CD4-positive, alpha-beta T cell treated with Interferon alpha-2 for 1 hour (primary cell): ENCODE measurements at places on chromosomes 16 and 17.
A peak's percentile ranks its signal among the peaks of the same experiment; 100 is the strongest.

DNA sequence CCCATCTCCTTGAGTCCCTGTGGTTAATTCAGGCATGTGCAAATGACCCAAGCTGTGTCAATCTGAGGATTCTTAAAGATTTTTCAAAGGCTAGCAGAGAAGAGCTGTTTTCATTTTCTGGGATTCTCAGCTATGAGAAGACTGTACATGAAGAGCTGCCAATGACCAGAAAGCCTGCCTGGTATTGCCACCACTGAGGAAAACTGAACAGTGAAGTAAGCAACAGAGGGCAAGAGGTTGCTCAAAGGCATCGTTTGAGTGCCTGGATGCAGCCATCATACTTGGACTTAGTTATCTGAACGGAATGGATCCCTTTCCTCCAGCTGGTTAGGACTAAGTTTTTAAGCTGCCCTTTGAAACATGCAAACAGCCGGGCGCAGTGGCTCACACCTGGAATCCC, 38.4 kb downstream of the FAM20A start:
- no peak for DNase-seq

- peak; percentile 68 for DNase-seq
Measured at GRCh38 chr17:28950017-28950751, 1.1 kb downstream of the PHF12 start.

- DNase-seq = peak; percentile 76
Measured at GRCh38 chr16:56203052-56203451, 11.8 kb downstream of the GNAO1 start.

GRCh38 chr17:4535667-4536258, 19.4 kb downstream of the MYBBP1A start:
- no peak for DNase-seq

- no peak for DNase-seq
Measured at GRCh38 chr17:55466671-55467070, 44.6 kb downstream of the SMIM36 start.

DNA sequence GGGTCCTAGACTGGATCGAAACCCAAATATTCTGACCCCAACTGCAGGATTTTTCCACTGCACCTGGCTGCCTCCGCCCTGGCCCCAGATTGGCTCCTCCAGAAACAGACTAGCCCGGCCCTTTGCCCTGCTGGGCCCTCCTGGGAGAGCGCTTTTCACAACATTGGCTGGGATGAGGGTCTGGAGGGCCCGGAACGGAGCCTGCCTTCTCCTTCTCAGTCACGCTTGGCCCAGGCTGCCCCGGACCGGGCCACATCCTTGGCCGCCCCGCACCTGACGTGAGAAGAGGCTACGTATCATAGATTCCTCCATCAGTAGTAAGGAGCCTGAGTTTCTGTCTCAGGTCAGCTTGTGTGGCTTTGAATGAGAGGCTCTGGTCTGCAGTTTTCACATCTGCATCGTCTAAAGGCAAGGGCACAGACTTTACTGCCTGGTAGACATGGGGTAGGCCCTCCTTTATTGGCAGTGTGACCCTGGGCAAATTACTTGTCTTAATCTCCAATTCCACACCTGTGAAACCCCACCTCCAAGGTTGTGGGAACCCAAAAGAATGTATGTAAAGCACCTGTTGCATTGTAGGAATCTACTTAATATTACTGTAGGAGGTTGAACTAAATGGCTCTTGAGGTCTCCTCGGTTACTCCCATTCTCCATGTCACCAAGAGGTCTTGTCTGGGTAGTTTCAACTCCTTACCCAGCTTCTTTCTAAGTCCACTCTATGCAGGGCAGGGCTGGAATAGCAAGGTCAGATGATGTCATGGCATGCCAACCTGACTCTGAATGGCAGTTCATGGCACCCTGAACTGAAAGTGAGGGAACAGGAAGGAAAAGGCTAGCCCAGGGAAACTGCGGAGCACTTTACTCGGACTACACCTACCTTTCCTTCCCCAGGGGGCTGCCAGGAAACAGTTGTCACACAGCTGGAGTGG, 661 bp downstream of the LRRC3C start:
- DNase-seq = no peak

GRCh38 chr16:81553080-81553813, 108.6 kb downstream of the CMIP start:
- DNase-seq = no peak

DNA sequence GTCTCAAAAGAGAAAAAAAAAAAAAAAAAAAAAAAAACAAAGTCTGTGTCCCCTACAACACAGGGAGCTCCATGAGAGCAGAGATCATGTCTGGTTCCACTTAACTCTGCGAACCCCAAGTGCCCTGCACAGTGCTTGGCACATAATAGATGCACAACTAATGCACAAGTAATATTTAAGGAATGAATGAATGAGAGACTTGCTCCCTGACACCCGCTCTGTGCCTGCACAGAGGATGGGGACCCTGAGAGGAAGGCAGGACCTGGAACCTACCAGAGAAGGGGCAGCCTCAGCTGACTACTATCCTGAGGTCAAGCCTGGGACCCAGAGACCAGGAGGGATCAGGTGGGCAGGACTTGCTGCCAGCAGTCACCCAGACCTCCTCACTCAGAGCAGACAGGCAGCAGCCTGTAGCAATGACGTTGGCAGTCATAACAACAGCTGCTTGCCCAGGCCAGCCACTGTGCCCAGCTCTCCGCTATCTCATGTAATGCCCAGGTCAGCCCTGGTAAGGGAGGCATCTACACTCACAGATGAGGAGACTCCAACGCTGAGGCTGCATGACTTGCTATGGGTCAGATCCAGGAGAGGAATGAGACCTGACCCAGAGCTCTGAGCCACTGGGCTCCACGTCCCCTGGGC, 2.9 kb downstream of the MYO15A start:
- no peak for DNase-seq

DNA sequence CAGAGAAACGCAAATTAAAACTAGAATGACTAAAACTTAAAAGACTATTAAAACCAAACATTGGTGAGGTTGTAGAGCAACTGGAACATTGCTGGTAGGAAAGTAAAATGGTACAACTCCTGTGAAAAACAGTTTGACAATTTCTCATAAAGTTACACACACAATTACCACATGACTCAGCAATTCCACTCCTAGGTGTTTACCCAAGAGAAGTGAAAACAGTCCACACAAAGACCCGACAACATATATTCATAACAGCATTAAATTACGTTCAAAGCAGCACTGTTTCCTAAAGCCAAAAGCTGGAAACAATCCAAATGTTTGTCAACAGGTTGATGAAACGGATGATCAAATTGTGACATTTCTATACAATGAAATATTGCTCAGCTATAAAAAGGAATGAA, 26.5 kb upstream of the ALOX12 start:
- DNase-seq = no peak

- no peak for DNase-seq
Measured at GRCh38 chr16:58118801-58119508, 10.2 kb downstream of the CFAP20 start.

DNA sequence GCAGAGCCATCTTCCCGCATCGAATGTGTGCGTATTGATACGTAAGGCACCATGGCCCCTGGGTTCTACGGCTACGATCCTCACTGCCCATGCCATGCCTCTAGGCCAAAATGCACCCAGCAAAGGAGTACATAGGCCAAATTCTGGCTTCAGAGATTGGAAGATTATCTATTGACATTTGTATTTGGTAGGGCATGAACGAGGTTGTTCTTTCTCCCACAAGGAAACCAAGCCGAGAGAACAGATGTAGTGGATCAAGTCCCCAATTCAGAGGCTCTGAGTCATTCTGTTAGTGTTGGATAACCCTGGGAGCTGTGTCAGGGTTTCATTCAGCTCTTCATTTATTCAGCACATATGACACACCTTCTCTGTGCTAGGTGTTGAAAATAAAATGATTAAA, 36.5 kb downstream of the HOXB1 start:
- no peak for DNase-seq

DNA sequence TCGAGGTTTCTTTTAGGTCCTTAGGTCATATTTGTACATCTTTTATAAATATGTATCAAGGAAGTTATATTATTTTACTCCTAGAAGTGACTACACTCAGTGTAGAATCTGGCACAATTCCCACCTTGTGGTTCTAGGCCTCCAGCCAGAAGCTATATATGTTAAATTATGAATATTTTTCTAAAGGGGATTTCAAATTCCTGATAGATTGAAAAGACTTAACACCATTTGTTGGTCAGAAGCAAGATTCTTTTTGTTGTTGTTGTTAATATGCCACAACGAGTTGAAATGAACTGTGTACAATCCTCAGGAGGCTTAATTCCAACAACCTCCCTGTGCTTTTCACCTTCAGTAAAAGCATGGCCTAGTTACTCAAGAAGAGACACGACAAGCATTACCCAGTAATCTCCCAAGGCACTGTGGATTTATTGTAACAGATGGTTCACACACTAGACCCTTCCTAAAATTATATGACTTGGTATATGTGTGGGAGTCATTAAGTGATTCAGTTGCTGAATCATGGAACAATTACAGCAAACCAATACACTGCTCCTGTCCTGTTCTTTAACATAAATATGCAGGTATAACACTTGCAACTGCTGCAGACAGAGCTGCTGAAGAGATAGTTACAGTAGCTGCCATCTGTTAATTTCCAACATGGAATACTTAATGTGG, 964.4 kb upstream of the GOT2 start:
- DNase-seq = no peak
